CD4-positive, alpha-beta T cell treated with Interferon alpha-2 for 1 hour (primary cell): ENCODE measurements at places on chromosomes 3 and 15.

GRCh38 chr3:188348435-188349244 lies 194.7 kb downstream of the LPP start:
- no peak for DNase-seq

DNA sequence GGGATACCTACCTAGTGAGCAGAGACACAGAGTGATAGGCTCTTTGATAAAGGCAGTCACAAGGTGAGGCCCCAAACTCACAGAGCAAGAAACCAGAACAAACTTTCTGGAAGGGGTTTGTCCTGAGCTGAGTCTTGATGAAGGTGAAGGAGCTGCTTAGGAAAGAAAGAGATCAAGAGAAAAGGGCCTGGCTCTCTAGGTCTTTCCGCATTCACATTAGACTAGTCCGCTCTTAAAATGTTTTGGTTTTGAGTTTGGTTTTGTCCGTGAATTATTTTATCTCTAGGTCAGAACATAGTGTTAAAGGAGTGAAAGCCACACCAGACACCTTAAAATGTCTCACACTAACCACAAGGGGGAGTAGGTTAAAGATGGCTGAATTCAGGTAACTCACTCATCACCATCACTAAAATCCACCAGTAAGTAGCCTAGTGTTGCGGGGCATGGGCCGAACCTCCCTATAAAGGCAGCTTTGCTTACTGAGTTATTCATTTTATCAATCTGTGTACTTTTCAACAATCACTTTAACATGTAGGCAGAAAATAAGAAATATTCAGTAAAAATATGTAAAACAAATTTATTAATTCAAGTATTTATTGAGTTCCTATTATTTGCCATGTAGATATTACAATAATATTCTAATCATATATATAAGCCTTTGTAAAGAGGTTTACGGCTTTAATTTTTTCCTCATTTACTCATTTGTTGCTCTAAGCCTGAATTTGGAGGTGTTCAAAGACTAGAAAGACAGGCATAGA lies 121.5 kb upstream of the TSC22D2 start:
- DNase-seq: no peak

DNA sequence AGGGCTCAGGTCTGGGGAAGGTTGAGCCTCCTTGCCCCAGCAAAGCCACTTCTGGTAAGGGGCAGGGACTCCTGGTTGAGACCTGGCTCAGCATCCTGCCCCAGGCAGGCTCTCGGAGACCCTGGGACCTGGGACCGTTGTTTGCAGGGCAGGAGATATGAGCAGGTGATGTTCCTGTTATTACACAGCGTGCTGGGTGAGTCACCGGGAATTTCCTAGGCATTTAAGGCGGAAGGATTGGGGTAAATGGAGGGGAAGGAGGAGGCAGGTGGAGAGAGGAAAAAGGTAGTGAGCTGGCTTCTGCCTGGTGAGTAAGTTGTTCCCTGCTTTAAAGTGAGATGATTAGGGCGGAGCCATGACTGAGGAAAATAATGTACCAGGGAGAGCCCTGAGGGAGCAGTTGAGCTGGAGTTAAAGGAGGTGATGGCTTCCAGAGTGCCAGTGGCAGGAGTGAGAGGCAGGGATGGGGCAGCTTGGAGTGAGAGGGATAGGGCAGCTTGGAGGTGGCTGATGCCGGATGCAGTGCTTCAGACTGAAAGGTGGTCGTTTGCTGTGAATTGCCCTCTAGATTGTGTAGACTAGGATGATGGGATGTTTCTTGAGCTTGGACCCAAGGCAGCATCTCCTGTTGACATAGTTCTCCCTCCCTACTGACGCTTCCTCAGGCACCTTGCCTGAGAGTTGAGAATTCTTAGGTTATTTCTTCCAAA lies 79.4 kb downstream of the AAGAB start:
- DNase-seq: no peak

- no peak for DNase-seq
Observed at GRCh38 chr15:48437178-48437577, 105.9 kb downstream of the DUT start.

DNA sequence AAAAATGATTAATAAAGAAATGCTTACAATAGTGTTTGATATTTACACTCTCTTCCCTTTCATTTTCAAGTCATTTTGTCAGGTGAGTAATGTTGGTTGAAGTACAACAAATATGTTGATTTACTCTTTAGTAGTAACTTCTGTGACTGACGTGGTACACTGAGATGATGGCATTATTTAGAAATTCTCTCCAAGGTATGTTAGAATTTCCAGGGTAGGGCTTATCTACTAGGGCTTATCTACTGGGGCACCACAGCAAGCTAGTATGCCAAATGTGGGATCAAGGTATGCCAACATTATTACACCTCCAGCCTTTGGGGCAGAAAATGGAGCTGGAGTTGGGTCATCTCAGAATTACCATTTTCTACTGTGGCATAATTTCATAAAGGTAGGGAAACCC lies 157.4 kb upstream of the AGTR1 start:
- DNase-seq: no peak

- DNase-seq: no peak
Observed at GRCh38 chr3:71319771-71320170, 263.8 kb downstream of the FOXP1 start.

DNA sequence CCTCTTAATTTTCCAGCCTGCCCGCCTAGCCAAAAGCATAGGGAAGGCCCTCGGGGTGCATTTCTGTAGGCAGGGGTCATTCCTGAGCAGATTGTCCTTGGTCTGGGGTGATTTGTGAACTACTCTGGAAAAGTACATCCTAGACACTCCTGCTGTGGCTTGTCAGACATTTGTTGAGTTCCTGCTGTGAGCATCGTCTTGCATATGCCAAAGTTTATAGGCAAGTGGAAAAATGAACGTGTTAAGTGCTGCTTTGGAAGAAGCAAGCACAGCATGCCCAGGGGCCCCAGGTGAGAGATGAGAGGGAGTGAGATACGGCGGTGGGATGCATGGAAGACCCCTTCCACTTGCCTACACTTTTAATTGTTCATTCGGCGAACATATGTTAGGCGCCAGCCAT lies 237.7 kb upstream of the ST8SIA2 start:
- DNase-seq: no peak

DNA sequence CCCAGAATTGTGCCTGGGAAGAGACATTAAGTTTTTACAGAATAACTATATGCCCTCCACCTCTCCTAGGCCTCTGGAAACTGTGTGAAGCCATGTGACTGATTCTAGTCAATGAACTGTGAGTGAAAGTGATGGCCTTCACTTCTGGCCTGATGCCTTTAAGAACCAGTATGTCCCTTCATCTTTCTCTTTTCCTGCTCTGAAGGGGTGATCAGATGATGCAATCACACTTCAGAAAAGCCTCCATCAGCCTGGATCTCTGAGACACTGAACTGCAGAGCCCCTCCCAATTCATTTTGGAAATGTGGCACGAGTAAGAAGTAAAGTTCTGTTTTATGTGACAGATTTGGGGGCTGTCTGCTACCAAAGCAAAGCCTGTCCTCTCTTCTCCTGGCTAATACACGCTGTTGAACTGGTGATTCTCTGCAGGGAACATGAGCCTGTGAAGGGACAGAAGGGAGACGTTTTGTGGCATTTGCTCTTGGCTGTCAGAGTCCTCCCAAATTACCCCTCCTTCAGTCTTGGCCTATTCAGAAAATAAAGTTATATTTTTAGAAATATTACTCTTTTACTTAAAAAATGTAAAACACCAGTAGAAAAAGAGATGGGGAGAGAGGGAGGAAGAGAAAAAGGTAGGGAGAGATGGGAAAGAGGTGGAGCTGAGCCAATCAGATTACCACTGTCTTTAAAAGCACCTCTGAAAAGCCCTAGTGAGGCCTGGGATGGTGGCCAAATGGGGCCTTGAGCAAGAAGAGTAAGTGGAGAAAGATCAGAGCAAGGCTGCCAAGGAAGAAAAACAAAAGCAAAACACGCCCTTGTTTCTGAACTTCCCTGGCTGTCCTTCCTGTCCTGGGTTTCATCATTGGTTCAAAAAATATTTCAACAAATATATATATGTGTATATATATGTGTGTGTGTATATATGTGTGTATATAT lies 40.9 kb upstream of the RYK start:
- no peak for DNase-seq

- no peak for DNase-seq
Observed at GRCh38 chr3:50224639-50225038, 11.4 kb upstream of the GNAI2 start.

- DNase-seq: no peak
Observed at GRCh38 chr3:13546667-13547171, 2.2 kb upstream of the FBLN2 start.

GRCh38 chr3:170322566-170323269 lies 34.8 kb upstream of the SKIL start:
- no peak for DNase-seq
